Activated naive CD4-positive, alpha-beta T cell treated with anti-CD3 and anti-CD28 coated beads for 36 hours (primary cell): ENCODE measurements at places on chromosomes 13 and 19. TPM values are rescaled to one million over a fixed set of nuclear protein-coding genes. Genes with fewer than 3 reads are reported as not detected.

DNA sequence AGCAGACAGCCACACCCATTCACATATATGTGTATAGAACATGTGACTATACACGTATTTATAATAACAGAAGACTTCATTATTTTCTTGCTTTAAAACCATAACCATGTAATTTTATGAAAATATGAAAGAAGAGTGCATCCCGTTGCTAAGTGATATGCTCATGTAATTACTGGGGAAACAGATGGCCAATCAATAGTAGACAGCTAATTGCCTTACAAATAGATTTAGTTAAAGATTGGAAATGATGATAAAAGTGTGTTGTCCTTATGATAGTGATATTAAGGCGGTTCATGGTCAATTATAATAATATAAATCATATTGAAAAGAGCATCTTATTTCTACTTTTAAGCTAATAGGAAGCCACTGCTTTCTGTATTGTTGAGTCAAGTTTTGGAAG is 95.9 kb downstream of the RFC3 start:
- no peak for DNase-seq

- no peak for DNase-seq
Measured at GRCh38 chr19:5021046-5021445, 52.1 kb downstream of the KDM4B start.

- DNase-seq, result peak; percentile 97
Measured at GRCh38 chr19:11987405-11988281, 22.8 kb downstream of the ZNF763 start.

- no peak for DNase-seq
Measured at GRCh38 chr13:81326913-81327312, 986.0 kb upstream of the SPRY2 start.

Gene PIBF1
- 19.5 TPM for total RNA-seq

Gene ZNF99
- not detected for total RNA-seq

Gene ZNF491
- total RNA-seq, result 1.2 TPM

Gene ANGPTL8
- not detected for total RNA-seq

Gene APOC4
- total RNA-seq, result not detected
